ENCODE measurements at places on chromosomes 1 and 21.

GRCh38 chr1:37723390-37724078 lies 31.2 kb downstream of the CDCA8 start:
- DNase-seq: no peak

DNA sequence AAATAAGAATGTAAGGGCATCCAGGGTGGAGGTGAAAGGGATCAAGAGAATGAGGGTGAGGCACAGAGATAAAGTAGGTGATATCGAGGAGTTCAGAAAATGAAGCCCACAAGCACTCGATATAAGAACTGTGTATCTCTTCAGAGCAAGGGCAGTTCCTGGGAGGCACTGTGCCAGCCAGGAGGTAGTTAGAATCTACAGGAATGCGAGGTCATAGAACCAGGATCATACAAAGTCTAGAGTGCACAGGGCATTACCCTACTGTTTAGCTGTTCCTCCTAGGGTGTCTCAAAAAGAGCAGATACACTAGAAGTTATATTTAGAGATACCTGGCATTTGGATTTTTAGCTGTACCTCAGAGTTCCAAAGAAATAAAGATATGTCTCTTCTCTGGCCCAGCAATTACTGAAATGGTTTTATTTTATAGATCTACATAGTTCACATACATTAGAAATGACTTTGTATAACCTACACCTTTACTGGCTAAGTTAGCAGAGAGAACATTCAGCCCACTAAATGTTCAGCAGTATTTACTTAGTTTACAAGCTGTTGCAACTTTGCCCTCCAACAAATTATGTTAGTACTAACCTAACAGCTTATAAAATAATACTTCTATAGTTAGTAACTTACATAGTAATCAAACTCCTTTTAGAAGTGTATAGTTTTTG lies 1.6 kb downstream of the OVAAL start:
- DNase-seq: peak; percentile 25

DNA sequence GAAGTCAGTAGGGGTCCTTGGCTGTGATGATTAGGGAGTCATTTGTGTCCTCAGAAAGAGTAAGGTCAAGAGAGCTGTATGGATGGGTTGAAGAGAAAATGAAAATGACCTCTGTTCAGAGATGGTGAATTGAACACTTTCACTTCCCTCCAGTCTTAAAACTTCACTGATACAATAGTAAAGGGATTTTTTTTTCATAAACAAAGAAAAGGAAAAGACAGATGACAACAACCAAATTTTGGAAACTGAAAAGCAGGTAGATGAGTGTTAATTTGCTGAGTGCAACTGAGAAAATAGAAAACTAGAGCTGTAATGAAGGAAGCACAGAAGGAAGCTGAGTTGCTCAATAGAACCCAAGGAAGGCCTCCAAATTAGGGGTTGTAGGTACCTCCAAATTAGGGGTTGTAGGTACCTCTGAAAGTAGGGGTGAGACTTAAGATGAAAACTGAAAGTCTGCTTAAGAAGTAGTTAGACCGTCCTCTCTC lies 14.8 kb upstream of the S1PR1 start:
- no peak for DNase-seq

DNA sequence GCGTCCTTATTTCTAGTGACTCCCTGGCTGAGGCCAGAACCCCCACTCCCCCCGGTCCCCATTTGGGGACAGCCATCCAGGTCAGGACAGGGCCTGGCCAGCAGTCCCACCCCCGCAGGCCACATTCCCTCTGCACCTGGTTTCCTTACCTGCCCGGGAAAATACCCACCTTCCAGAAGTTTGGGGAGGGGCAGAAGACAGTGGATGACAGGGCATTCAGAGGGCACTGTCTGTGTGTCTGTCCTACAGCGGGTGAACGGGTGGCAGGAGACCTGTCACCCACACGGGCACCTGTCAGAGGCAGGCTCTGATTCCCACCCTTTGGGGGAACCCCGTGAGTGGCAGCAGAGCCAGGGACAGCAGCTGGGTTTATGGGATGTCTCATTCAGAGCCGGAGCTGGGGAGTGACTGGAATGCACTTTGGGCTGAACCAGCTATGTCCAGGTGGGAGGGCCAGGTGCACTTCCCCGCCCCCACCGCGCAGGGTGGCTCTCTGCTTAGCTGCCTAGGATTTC lies 2.0 kb downstream of the ARHGEF16 start:
- no peak for DNase-seq

- no peak for DNase-seq
Measured at GRCh38 chr1:56638248-56638647, 6.9 kb upstream of the PRKAA2 start.

DNA sequence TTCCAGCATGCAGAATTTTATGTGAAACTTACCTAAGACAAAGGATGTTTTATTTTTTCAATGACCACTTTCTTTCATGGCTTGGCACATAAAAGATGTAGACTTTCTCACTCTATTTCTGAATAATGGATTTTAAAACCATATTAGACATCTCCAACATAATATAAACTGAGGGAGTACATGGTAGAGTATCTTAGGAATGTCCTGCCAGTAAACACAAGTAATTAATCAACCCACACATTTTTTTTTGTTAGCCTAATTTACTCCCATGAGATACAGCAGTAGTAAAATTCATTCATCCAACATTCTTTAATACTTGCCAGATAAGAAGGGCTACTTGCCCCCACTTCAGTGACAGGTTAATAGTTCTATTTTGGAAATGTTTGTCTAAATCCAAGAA lies 235.4 kb upstream of the ADAMTS5 start:
- DNase-seq: no peak

GRCh38 chr1:104100115-104100514 lies 350.4 kb downstream of the AMY1C start:
- DNase-seq: no peak

DNA sequence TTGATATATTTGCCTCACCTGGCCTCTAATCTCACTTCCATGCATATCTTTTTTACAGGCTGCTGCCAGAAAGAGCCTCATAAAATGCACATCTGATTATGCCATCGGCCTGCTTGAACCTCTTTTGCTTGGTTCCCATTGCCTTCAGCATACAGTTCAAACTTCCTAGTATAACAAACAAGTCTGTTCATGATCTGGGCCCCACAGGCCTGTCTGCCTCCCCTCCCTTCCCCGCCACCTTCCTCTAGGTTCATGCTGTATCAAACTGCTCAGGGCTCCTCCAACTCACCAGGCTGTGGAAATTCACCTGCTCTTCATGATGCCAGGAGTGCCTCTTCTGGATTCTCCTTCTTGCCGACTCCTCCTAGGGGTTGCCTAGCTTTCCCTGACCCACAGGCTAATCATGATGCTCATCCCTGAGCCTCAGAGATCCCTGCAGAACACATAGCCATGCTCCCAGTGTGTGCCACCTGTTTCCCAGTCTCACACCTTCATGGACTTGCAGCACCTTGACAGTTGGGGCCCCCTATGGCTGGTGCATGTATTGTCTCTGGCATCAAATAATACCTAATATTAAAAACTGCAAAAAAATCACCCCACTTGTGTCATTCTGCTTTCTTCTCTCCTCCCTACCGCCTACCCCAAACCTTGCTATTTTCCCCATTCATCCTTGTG lies 33.7 kb upstream of the CD2 start:
- DNase-seq: no peak

DNA sequence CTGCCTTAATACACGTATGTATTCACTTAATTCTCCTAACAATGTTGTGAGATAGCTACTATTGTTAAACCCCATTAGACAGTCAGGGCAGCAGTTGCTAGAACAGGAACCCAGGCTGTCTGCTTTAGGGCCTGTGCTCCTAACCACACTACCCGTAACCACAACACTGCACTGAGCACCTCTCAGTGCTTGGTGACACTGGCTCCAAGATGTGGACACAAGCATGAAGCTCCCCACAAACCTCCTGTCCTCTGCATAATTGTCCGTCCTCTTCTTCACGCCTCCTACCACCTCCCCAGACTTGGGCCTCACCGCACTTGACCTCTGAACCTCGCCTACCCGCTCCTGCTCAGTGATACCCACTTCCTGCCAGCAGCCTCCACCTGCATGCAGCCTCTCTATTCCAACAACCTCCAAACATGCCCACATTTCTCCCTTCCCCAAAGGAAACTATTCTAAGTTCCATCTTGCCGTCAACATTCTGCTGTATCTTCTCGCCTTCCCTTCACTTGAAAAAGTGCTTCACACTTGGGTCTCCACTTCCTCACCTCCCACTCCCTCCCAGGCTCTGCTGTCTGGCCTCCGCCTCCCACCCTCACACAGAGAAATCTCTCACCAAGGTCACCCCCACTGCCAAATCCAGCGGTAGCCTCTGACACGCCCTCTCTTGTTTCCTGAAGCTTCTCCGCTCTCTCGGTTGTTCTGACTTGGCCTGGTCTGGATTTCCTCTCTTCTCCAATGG lies 14.6 kb upstream of the AHDC1 start:
- no peak for DNase-seq

DNA sequence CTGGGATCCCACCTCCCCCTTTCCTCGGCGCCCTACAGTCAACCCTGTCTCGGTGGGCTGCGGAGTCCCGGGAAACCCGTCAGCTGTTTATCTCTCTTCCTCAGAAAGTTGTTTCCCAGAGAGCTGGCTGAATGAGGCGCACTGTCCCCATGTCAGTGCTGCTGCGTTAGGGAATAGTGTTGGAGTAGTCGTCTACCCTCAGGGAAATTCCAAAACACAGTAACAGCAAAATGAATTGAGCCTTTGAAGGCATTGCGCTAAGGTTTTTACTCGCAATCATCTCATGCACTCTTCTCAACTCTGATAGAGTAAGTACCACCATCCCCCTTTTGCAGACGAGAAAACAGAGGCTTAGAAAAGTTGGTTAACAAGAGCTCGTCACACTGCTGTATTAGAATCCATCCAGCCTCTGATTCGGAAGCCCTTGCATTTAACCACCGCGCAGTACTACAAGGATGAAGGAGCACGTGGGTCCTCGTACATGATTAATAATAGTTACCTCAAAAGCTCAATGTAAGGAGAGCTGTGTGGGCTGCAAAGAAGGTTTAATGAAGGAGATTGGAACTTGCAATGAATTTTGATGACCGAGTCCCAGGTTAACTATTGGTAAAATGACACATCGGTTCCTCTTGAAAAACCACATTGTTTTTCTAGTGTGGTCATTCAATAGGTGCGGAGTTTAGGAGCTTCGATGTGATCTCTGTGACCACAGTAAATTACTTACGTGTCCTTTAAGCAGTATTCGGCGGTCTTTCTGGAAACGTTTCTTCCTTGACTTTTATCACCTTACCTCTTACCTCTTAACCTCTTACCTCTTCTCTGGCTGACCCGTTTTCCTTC lies 788 bp upstream of the EDEM3 start:
- peak; percentile 19 for DNase-seq

- no peak for DNase-seq
Measured at GRCh38 chr1:94501426-94501825, 40.1 kb downstream of the F3 start.

DNA sequence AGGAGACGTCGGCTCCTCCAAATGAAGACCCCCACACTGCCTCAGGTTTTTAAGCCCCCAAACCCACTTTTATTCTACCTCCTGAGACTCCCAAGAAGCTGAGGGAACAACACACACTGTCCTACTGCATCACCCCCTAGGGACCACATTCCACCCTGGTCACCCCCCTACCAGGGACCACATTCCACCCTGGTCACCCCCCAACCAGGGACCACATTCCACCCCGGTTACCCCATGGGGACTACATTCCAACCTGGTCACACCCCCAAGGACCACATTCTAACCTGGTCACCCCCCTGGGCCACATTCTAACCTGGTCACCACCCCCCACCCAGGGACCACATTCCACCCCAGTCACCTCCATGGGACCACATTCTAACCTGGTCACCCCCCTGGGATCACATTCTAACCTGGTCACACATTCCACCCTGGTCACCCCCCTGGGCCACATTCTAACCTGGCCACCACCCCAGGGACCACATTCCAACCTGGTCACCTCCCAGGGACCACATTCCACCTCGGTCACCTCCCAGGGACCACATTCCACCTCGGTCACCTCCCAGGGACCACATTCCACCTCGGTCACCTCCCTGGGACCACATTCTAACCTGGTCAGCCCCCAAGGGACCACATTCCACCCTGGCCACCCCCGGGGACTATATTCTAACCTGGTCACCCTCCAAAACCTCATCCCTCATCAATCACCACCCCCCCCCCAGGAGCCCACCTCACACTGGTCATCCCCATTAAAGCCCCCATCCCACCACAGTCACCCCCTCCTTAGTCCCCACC lies 587.6 kb downstream of the NPHP4 start:
- DNase-seq: no peak

- DNase-seq: peak; percentile 15
Measured at GRCh38 chr1:21568006-21568746, 59.0 kb downstream of the ALPL start.

- no peak for DNase-seq
Measured at GRCh38 chr1:246394121-246394520, 113.0 kb downstream of the SMYD3 start.

- peak; percentile 78 for DNase-seq
Measured at GRCh38 chr1:151047925-151048644, 534 bp downstream of the C1orf56 start.

DNA sequence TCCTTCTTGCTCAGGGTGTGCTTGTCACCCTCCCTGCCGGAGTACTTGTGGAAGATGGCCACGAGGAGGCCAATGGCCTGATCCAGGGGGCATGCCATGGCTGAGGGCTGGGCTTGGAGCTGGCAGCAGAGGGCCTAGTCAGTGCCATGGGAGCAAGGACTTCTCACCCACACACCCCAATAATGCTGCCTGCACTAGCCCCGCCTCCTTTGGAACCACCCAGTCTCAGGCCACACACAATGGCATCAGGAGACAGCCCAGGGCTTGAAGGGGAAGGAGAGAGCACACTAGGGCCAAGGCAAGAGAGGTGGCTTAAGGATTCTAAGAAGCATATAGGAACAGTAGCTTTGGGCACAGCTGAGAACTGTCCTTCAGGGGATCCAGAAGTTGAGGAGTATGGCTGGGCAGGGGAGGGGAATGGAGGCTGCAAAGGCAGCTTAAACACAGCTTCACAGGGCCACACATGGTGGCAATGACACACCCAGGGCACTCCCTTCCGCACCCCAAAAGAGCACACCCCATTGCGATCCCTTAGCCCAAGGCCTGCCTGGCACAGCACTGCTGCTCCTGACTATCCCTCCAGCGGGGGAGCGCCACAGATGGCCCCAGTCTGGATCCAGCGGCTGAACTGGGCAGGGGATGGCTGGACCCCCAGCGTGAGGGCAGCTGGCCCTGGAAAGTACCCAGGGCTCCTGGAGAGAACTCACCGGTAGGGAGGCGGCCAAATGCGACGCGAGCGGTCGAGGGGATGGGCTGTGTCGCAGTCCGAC lies at the start of gene S100A6:
S100A6 (minus strand) TSS at position 750 of the 770 bp plus-strand sequence; CDS start at position 98, 652 bp downstream.
- DNase-seq: peak; percentile 89

DNA sequence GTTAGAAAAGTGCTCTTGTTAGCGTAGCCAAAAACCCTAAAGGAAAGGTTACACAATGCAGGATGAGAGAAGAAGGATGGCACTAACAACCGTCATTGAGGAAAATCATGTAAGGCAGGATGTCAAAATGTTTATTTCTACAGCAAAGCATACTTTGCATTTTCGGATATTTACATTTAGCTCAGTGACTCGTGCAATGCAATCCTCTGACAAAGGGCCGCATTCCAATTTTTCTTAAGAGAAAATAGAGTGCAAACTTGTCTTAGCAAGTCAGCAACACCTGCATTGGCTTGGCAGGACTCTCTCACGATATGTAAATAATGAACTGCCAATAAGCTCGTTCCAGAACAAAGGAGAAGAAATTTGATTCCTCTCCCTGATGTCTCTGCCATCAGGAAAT lies 33.3 kb downstream of the TIAM1 start:
- no peak for DNase-seq
